ENCODE measurements at places on chromosomes 12 and 14.

- DNase-seq = no peak
Measured at GRCh38 chr12:46506198-46506597, 133.6 kb upstream of the SLC38A2 start.

DNA sequence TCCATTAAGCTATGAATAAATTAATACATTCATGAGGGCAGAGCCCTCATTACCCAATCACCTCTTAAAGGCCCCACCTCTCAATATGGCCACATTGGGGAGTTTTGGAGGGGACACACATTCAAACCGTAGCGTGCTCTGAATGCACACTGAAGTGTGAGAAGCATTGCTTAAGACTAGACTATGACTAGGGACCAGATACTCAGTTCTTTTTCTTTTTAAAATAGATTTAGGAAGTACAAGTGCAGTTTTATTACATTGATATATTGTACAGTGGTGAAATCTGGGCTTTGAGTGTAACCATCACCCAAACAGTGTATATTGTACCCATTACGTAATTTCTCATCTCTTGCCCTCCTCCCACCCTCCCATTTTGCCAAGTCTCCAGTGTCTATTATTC, 21.0 kb upstream of the JDP2 start:
- no peak for DNase-seq

GRCh38 chr14:104567141-104567956, 12.2 kb upstream of the C14orf180 start:
- DNase-seq = peak; percentile 49

DNA sequence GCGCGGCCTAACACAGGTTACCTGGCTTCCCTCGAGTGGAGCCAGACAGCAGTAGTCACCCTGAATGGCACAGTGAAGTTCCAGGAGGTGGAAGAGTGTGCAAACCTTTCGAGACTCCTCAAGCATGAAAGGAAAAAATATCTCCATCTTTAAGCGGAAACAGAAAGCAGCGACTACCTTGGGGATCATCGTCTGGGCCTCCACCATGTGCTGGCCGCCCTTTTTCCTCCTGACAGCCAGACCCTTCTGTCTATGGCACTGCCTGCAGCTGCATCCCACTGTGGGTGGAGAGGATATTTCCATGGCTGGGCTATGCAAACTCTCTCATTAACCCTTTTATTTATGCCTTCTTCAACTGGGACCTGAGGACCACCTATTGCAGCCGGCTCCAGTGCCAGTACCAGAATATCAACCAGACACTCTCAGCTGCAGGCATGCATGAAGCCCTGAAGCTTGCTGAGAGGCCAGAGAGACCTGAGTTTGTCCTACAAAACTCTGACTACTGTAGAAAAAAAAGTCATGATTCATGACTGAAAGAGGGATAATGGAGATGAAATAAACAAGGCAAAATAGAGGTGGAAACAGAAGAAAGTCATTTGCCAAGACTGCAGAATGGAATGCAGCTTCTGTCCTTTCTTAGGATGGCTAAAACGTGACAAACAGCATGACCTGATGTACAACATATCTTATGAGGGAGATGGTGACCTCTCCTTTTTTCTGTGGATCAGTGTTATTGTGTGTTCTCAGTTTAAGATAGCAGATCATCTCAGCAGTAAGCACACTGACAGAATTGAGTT, 2.4 kb upstream of the HEBP1 start:
- DNase-seq = no peak

DNA sequence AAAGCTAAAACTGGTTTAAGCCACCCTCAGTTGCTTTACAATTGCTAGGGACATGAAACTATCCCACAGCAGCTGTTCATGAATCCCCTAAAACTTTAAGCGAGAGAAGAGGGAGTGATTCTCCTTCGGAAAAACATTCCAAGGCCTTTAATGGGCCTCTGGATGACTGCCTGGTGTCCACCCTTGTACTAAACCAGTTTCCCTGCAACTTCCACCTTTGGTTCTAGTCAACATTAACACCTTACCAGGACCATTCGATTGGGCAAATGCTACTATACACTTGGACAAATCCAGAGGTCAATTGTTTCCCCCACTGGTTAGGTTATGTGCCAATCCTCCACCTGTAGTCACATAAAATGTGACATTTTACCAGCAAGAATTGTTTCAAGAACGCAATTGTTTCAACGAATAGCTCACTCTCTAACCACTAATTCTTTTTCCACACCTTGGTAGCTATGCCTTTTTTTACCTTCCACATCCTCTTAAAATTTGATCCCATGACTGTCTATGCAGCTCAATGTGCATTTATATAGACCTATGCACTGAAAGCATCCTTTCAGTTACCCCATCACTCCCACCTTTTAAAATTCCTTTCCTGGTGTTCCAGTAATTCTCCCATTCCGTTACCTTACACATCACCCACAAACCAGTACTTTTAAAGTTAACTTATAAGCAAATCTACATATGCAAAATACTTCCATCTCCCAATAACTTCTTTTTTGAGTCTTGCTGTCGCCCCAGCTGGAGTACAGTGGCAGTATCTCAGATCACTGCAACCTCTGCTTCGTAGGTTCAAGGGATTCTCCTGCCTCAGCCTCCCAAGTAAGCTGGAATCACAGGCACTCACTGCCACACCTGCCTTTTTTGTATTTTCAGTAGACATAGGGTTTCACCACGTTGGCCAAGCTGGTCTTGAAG, 3.6 kb downstream of the UBC start:
- no peak for DNase-seq

GRCh38 chr14:92143309-92143708, 21.5 kb downstream of the CPSF2 start:
- DNase-seq = no peak

- no peak for DNase-seq
Measured at GRCh38 chr12:64059685-64060084, 162.4 kb downstream of the KICS2 start.

- no peak for DNase-seq
Measured at GRCh38 chr12:110689281-110690126, 589 bp upstream of the HVCN1 start.

GRCh38 chr14:103856105-103856504, 8.7 kb upstream of the PPP1R13B start:
- DNase-seq = peak; percentile 88

GRCh38 chr12:77342253-77342652, 276.9 kb upstream of the E2F7 start:
- DNase-seq = no peak

All from NCI-H1694 (cell line).